SW 1271 (cell line): ENCODE measurements at places on chromosomes 5 and 9.

GRCh38 chr5:60856066-60856465, 12.0 kb upstream of the ELOVL7 start:
- DNase-seq: no peak

- DNase-seq: no peak
Observed at GRCh38 chr9:109940561-109940960, 160.6 kb downstream of the PALM2AKAP2 start.

DNA sequence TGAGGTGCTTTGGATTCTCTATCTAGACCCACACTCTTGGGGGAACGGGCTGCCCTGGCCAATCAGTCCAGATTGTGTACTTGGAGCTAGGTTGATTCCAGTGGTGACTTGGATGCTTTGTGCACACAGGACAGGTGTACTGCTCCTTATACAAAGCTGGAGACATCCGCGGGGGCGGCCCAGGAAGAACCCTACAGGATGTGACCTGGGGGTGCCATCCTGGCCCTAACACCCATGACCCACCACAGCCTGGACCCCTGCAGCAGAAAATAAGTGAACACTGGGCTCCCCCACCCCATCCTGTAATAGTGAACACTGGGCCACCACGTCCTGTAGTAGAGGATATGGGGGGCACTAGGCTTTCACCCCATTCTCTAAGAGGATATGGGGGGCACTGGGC, 12.1 kb upstream of the PLEKHG4B start:
- DNase-seq: no peak

- no peak for DNase-seq
Observed at GRCh38 chr5:168374532-168374931, 83.1 kb downstream of the WWC1 start.

DNA sequence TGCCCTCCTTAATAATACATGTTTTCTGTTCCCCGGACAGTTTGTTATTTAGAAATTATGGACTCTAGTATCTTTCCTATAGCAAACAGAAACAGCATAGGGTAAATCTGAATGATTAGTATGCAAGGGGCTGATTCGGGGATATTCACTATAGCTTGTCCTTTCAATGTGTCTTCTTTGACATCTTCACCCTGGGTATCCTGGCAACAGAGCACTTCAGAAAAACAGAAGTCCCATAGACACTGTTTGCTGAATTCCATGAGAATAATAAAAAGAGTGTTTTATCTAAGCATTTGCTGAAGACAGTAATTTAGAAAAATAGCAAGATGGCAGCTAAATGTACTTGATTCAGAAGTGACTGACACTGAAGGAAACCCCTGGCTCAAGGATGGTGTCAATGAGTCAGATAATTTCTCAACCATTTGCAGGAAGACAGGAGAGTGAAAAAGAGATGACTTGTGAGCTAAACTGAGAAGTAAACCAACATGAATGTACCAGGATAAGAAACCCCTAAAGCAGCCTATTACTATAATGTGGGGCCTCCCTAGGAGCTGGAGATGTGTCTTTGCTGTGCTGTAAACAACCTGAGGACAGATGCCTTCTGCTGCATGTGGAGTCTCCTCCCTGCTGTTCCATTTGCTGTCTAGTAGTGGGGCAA, 246.2 kb downstream of the MAN2A1 start:
- no peak for DNase-seq

GRCh38 chr5:65015767-65016166, 247.0 kb downstream of the CWC27 start:
- no peak for DNase-seq

DNA sequence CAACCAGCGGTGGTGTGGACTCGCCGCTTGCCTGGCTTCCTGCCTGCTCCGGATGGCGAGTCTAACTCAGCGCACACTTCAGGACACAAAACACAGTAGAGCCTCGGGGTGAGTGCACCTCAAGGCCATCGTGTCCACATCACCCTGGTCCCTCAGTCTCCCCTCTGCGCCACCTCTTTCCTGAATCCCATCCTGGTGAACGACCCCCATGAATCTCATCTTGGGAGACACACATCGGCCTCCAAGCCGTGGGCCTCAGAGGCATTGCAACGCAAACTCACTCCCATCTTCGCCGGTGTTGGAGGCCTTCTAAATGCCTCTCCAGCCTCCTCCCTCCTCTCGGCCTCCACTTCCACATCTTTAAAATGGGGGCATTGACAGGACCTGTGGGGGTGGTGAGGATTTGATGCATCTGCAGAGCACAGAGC, 124.3 kb downstream of the COL23A1 start:
- DNase-seq: no peak

- no peak for DNase-seq
Observed at GRCh38 chr9:89477384-89477783, 20.5 kb downstream of the SEMA4D start.

DNA sequence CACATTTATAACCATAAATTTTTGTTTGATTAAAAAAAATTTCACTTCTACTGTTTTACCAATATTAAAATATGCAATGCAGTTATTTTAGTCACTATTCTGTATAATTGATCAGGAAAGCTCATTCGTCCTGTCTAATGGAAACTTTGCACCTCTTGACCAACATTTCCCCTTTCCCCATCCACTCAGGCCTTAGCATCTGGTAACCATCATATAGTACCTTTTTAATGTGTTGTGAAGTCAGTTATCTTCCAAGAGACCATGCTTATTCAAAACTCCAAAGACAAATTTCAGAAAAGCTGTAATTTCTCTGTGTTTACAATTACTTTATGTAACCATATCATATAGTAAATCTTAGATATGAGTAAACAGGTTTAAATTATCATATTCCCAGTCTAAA, 145.9 kb downstream of the CTNND2 start:
- no peak for DNase-seq

- DNase-seq: peak; percentile 65
Observed at GRCh38 chr5:171386861-171387344, 746 bp upstream of the NPM1 start.

- no peak for DNase-seq
Observed at GRCh38 chr9:108900176-108900575, 33.7 kb downstream of the ELP1 start.

GRCh38 chr5:131268758-131269370, 5.0 kb downstream of the CDC42SE2 start:
- no peak for DNase-seq

GRCh38 chr5:172009536-172010270, 3.3 kb upstream of the FBXW11 start:
- DNase-seq: no peak

DNA sequence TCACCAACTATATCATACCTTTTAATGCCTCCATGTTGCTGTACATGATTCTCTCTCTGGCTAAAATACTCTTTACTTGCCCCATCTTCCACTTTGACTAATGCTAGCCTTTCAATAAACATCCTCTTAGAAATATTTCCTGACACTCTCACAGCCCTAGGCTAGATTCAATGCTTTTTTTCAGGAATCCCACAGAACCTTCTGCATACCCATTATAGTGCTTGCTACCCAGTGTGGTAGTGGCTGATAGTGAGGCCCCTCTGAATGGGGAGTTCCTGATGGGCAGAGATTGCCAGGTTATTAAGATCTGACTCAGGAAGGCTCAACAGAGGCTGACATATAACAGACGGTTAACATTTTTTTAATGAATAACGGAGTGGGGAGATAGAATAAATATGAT, 11.6 kb downstream of the SSBP2 start:
- no peak for DNase-seq

- DNase-seq: no peak
Observed at GRCh38 chr9:107594908-107595530, 105.5 kb upstream of the KLF4 start.

GRCh38 chr9:91711755-91712601, 238.1 kb downstream of the ROR2 start:
- no peak for DNase-seq
